ENCODE measurements at places on chromosomes 1 and 21.

- DNase-seq, result no peak
Observed at GRCh38 chr21:30713766-30714165, 4.8 kb downstream of the KRTAP21-3 start.

- no peak for DNase-seq
Observed at GRCh38 chr1:48568501-48568900, 96.5 kb upstream of the SPATA6 start.

GRCh38 chr1:7500381-7501083 lies 270.6 kb upstream of the VAMP3 start:
- DNase-seq, result no peak

GRCh38 chr1:41313661-41314131 lies 47.5 kb upstream of the FOXO6 start:
- DNase-seq, result peak; percentile 70

DNA sequence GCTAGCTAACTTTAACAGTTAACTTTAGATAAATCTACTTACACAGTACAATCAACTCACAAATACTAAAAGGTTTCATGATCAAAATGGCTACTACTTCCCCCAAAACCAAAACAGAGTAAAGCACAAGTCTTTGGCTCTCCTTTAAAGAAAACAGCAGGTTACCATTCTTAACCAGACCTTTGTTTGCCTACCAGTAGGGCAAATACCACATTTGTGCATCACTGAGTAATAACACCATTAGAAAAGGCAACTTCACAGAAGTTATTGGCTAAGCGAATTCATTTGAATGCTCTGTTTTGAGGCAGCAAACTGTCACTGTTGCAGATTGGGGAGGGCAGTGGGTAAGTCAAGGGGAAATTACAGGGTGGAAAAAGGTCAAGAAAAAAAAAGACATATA lies 17.3 kb upstream of the SERPINC1 start:
- no peak for DNase-seq

DNA sequence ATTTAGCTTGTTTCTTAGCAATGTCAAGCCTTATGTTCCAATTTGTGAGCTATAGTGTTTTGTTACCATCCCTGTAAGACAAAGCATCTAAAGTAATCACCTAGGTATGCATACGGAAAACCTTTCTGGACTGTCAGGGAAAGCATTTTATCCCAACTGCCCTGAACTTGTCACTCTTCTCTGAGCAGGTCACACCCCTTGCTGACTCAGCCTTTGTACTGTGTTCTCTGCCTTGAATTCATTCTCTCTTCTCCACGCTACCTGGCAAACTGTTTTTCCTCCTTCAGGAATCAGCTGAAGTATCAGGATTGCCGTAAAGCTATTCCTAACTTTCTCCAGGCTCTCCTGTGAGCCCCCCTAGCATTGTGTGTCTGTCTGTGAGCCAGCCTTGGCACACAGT lies 54.2 kb downstream of the PBX1 start:
- no peak for DNase-seq

DNA sequence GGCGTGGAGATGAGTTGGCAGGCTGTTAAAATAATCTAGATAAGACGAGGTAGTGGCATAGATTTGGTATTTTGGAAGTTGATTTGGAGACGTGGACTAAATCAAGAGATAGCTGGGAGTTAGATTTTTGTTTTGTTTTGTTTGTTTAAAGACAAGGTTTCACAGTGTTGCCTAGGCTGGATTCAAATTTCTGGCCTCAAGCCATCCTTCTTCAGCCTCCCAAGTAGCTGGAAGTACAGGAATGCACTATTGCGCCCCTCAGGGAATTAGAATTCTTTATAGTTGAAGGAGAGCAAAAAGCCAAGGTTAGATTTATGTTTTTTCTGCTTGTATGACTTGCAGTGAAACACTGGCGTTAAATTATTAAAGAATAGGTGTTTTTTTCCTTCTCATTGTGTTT lies 22.3 kb upstream of the SNRPE start:
- peak; percentile 65 for DNase-seq

DNA sequence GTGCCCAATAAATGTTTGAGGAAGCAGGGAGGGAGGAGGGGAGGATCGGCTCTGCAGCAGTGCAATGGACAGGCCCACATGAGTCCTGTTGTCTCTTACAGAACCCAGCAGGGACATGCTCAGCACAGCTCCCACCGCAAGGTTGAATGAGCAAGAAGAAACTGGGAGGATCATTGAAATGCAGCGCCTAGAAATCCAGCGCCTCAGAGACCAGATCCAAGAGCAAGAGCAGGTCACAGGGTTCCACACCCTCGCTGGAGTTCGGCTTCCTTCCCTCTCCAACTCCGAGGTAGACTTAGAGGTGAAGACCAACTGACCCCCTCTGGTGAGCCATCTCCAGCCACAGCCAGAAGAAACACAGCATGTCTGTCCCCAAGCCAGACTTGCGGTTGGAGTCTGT lies 15.9 kb upstream of the TMEM125 start:
- DNase-seq, result no peak

- DNase-seq, result no peak
Observed at GRCh38 chr1:165501970-165502348, 41.8 kb upstream of the LRRC52 start.

- DNase-seq, result peak; percentile 64
Observed at GRCh38 chr1:113042285-113043143, 30.5 kb upstream of the LRIG2 start.

DNA sequence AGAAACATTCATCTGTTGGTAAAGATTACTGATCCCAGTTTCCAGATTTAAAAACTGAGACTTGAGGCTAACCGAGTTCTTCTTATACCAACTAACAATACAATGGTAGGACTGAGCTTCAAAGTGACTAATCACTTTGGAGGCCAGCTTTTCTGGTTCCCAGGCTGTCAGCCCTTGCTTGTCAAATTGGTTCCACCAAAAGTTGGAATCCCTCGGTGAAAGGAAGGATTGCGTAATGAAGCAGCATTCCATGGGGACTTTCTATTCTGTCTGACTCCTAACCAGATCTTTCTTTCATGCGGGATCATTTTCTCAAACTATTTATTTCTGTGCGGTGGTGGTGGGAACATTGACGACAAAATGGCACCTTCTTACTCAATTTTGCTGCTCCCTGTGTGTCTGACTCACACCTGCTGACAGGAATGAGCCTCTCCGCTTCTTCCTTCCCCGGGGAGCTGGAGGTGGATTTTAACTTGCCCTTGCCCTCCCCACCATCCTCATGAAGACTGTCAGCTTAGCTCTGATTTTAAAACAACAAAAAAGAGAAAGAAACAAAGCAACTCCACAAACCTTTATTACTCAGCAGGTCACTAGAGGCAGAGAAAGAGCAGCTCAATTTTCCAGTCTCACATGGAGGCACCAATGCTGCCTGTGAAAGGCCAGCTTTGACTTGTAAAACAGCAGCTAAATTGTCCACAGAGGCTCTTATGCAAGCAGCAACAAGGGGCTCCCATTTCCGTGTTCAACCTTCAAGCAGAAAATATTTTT lies 32.9 kb upstream of the RASAL2 start:
- DNase-seq, result peak; percentile 63

GRCh38 chr1:208520438-208521099 lies 276.4 kb upstream of the PLXNA2 start:
- DNase-seq, result no peak

DNA sequence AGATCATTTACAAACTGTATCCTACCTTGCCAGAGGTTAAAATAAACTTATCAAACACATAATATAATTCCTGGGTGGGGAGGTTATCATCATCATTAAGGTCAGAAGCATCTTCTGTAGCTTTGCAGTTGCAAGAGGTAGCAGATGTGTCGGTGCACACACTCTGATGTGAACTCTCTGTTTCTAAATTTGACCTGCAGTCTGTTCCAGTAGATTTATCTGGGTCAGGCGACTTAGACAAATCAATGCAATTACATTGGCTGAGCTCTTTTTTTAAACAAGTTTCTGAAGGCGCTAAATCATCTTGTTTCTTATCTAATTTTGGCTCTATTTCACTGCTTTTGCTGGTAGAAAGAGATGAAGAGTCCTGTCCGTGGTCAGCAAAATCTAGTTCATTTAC lies 70.4 kb downstream of the PRPF38A start:
- DNase-seq, result no peak

DNA sequence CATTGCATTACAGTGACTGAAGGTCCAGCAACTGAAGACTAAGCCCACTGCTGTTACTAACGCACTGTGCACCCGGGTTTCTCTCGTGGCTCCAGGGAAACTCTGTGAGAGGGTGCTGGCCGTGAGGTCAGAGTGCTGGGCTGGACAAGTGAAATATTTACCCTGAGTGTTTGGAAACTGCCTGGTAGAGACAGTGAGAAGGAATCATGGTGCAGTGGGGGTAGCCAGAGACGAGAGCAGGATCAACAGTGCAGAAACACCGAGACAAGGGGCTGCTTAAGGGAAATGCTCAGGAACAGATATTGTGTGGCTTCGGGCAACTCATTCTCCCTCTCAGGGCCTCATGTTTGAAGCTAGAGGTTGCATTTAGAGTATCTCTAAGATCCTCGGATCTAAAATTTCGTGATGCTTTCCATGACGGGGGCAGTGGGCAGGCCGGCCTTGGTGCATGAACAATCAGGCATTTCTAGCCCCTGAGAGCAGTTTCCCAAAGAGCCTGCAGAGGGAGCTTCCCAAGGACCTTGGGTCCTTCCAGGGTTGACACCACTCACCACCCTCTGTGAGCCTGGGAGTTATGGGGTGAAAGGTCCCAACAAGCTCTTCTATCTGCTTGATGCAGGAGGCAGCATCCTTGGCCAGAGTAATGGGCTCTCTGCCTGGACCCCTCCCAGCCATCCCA lies 9.7 kb downstream of the CD2 start:
- peak; percentile 24 for DNase-seq

DNA sequence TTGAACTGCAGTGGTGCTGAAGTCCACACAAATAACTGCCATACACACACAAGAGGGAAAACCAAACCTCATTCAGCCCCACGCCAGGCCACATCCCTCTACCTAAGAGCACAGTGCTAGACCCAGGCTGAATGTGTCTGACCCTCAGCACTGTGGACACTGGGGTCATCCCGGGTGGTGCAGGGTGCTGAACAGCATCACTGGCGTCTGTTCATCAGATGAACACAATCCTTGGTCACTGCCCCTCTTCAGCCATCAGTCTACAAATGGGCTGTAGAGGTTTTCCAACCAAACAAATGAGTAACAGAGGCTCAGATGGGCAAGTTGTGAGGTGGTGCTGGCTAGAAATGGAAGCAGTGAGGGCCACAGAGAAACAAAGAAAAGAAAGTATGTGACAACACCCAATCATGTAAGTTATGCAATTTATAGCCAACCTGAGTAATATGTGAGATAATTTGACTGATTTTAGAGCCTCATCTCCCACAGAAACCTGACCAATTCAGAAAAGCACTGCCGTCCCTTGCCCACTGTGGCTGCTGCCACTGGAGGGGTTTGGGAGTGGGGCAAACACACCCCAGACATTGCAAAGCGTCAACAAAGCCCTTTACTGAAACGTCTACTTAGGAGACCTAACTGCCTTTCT lies 27.9 kb downstream of the GNB1 start:
- DNase-seq, result no peak

- peak; percentile 42 for DNase-seq
Observed at GRCh38 chr1:13732971-13733667, 33.1 kb downstream of the PRDM2 start.

DNA sequence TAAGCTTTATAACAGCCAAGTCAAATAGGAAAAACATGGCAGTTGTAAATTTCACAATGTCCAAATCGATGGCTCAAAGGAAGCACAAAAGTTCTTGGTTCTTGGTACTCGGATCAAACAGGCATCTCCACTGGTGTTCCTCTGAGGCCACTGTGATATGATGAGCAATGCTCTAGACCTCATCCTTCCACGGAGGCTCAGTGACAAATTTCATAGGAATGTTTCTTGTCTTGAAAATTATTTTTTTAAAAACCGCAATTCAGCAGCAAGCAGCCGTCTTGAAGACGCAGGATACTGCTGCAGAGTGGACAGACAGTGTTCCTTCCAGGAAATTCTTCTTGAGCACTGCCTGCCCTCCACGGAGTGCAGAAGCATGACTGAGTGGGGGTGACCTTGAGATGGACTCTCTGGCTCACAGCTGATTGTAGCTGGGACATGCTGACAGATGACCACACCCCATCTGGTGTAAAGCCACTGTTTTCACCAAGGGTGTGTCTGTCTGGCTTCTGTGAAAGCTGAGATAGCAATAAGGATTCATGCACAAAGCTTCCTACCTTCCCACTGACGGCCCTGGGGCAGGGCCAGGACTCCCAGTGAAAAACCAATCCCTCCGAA lies 61.9 kb downstream of the TIAM1 start:
- DNase-seq, result no peak

DNA sequence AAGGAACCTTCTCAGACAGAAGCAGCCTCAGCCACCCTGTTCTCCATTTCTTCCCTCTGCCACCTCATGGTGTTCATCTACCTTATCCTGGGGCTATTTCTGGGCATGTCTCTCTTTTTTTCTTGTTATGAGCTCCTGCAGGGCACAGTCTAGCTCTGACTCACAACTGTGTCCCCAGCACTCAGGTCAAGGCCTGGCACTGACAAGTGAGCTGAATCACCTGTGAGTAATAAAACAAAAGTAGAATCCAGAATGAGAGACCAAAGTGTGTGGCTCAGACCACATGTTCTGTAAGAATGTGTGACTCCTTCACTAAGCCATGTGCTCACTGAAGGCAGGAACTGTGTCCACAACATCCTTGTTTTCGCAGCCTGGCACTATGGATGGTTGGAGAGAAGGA lies 23.2 kb downstream of the C1orf94 start:
- DNase-seq, result no peak

GRCh38 chr1:172121081-172121717 lies 279.9 kb downstream of the DNM3 start:
- DNase-seq, result no peak

- DNase-seq, result no peak
Observed at GRCh38 chr1:80731241-80731894, 1069.4 kb upstream of the ADGRL2 start.

DNA sequence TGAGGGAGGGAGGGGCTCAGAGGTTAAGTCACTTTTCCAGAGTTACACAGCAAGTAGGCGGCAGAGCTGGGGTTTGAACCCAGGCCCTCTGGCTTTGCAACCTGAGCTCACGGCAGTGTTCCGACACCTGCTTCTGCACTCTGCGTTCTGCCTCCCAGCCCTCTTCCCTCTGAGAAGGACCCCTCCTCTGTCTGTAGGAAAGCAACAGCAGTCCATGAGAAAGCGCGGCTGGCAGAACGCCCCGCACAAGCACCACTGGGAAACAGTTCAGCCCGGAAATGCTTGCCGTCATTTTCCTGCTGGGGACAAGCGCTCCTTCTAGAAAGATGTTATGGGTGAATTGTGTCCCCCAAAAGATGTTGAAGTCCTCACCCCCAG lies 241.1 kb downstream of the NPHP4 start:
- no peak for DNase-seq
